Lower leg skin (tissue), 4 donors: ENCODE measurements at places on chromosomes 13 and 19.

DNA sequence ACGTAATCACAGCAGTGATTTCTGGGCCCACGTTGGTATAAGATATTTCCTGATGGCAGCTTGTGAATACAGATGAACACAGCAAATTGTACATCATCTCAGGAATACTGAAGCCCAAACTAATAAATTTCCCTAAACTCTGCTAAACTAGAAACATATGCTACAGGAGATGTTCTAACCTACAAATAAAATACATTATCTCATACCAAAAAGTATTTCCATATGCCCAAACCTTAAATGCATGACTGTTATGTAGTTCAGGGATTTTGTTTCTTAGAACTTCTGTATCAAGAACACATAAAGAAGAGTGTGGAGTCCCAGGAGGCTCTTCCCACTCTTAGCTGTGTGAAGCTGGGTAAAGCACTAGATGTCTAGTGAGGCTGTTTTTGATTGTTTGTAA, 138.4 kb downstream of the RFC3 start:
- no peak for DNase-seq

DNA sequence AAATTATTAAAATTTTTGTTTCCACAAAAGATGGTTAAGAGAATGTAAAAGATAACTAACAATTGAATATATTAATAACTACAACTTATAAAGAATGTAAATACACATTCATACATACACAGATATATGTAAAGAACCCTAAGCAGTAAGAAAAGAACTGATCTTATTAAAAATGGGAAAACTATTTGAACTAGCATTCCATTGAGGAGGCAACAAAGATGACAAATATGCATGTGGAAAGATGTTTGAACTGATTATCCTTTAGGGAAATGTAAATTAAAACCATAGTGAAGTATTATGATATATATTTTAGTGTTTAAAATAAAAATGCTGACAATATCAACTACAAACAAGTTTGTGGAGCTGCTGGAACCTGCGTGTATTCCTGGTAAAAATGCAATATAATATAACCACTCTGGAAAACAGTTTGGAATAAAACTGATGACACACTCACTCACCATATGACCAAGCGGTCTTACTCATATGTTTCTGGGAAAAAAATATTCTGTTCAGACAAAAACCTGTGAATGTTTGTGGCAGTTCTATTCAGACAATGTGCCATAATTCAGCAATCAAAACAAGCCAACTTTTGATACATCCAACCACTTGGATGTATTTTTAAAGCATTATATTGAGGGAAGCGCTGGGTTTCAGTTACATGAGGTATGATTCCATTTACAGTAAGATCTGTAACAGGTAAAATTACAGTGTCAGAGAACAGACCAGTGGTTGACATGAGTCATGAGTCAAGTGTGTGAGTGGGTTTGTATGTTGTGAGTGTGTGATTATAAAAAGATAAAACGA, 694.4 kb upstream of the SLITRK5 start:
- no peak for DNase-seq

GRCh38 chr19:54661846-54662481, 821 bp upstream of the LILRB4 start:
- no peak for DNase-seq

GRCh38 chr13:46698910-46699460, 98.0 kb downstream of the ESD start:
- DNase-seq, result no peak

GRCh38 chr13:24911133-24911908, 147.4 kb downstream of the RNF17 start:
- DNase-seq, result no peak

GRCh38 chr13:27053210-27053884, 118.3 kb downstream of the USP12 start:
- no peak for DNase-seq

DNA sequence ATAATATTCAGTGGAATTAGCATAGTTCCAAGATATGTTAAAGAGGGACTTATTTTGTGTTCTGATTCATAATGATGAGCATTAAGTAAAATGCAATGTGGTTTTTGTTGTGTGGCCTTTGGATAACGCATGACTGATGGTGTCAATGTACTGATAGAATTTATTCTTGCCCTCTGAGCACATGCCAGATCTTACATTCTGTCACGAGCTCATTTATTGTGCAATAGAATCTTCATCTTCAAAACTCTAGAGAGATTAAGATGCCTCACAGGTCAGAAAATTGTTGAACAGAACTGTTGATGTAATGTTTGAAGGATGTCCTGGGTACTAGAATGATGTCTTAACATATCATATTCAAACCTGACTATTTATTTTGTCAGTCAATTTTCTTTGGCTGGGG, 148.0 kb upstream of the HTR2A start:
- DNase-seq, result no peak

GRCh38 chr19:58584498-58585441, 11.6 kb upstream of the MZF1 start:
- DNase-seq, result no peak

GRCh38 chr13:26246154-26246553, 7.8 kb upstream of the CDK8 start:
- no peak for DNase-seq

- no peak for DNase-seq
These were observed 45.6 kb downstream of the TINCR start for GRCh38 chr19:5522106-5522505.

- DNase-seq, result no peak
These were observed 949 bp upstream of the ZNF260 start for GRCh38 chr19:36528921-36529518.

DNA sequence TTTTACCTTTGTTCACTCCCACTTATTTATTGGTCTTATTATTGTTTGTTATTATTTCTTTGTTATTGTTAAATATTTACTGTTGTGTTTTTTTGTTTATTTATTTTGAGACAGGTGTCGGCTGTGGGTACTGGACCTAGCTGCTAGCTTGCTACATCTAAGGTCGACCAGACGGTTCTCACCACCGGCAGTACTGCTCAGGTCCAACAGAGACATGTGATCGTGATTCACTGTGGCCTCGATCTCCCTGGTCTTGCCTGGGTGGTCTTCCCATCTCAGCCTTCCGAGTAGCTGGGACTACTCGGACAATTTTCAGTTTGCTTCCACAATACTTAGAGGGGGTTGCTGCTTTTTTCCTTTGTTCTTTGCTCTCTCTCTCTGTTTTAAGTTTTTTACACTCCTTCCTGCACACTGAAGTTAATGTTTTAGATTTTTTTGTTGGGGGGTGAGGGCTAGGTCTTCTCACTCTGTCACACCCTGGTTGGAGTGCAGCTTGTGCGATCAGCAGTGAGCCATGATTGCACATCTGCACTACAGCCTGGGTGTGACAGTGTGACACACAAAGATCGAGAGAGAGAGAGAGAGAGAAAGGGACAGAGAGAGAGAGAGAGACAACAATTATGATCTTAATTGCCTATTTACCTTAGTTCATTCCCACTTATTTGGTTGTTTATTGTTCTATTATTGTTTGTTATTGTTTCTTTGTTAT, 1432.4 kb downstream of the UQCRFS1 start:
- no peak for DNase-seq

GRCh38 chr19:17737690-17738153, 13.6 kb upstream of the FCHO1 start:
- DNase-seq, result no peak

DNA sequence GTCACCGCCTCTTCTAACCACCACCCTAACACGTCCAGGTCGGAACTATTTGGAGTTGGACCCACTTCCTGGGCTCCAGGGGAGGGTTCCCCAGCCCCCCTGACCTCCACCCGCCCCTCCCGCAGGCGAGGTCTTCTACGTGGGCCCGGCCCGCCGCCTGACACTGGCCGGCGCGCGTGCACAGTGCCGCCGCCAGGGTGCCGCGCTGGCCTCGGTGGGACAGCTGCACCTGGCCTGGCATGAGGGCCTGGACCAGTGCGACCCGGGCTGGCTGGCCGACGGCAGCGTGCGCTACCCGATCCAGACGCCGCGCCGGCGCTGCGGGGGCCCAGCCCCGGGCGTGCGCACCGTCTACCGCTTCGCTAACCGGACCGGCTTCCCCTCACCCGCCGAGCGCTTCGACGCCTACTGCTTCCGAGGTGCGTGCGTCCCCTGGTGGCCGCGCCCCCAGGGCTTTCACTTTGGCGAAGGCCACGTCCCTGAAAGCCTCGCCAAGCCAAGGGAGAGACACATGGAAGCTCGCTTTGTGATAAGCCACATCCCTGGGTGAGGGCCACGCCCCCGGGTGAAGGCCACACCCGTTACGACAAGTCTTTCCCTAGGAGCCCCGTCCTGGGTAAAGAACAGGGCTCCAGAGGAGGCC, 13.2 kb downstream of the NCAN start:
- DNase-seq, result peak; percentile 88

GRCh38 chr19:8398311-8398771, 8.2 kb downstream of the RAB11B start:
- no peak for DNase-seq

DNA sequence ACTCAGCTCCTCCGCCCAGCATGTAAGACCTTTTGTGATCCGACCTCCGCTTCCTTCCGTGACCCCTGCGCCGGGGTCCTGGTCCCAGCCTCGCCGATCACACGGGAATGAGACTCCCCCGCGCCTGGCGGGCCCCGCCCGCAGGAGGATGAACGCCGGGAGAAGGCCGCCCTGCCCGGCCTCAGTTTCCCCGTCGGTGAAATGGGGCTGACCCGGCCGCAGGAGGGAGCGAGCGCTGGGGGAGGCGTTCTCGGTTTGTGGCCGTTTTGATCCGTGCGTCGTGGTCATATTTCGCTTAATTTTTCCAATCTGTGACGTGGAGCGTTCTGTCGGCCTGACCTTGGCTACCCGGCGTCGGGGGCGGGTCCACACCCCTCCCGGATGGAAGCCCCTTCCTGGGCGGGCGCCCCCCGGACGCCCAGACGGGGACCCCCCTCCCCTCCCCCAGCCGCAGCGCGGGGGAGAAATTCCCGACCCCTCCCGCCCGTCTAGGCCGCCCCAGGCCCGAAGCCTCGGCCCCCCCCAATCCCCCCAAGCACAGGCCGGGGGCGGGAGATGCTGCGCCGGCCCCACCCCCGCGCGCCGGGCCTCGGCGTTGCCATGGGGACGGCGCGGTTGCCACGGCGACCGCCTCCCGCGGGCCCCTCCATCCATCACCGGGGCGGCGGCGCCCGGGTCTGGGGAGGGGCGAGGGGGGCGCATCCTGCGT, 11.1 kb downstream of the PALM start:
- DNase-seq, result no peak

GRCh38 chr19:3383121-3383722, 16.8 kb downstream of the NFIC start:
- peak; percentile 21 for DNase-seq

DNA sequence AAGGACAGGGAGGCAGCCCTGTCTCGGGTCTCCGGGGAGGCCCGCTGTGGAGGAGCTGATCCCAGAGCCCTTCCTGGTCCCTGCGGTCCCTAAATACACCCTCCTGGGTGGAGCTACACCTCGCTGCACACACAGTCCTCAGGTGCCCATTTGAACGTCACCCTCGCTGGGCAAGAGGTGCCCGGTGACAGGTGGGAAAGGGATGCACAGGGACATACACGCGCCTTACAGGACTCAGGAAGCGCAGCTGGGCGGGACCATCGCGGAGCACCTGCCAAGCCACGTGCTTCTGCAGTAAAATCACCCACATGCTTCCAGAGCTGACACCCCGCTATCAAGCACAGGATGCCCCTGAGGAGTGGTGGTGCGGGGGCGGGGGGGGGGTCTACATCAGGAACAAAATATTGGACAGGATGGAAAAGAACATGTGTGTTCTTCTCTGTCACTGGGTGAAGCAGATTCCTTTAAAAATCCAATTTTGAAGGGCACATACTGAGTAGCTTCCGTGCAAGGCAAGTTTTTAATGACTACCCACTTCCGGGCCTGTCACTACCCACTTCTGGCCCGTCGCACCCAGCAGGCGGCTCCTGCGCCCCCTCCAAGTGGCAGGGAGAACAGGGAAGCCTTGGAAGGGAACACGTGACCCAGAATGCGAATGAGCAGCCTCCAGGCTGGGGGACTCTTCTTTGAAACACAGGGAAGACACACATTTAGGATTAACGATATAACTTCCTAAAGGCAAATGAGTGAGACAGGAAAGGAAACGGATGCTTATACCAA, 78.9 kb downstream of the COL4A1 start:
- no peak for DNase-seq

GRCh38 chr19:932648-933552, 7.1 kb downstream of the ARID3A start:
- DNase-seq, result peak; percentile 93

GRCh38 chr19:50648659-50649058, 586 bp upstream of the C19orf81 start:
- no peak for DNase-seq

DNA sequence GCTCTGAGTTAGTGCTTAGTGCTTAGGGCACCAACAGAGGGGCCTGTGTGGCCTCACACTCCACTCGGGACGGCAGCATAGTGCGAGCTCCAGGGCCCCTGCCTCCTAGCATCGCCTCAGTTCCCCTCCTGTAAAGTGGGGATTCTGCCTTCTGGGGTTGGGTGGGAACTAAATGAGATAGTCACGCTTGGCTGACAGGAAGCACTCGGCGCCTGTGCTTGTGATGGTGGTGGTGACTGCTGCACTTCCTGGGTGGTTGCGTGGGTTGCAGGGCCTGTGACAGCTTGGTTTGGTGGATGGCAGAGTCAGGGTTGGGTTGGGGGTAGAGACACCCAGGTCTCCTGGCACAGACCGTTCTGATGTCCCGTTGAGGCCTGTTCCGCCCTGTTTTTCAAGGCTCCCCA, 7.7 kb downstream of the PLEKHF1 start:
- peak; percentile 84 for DNase-seq

DNA sequence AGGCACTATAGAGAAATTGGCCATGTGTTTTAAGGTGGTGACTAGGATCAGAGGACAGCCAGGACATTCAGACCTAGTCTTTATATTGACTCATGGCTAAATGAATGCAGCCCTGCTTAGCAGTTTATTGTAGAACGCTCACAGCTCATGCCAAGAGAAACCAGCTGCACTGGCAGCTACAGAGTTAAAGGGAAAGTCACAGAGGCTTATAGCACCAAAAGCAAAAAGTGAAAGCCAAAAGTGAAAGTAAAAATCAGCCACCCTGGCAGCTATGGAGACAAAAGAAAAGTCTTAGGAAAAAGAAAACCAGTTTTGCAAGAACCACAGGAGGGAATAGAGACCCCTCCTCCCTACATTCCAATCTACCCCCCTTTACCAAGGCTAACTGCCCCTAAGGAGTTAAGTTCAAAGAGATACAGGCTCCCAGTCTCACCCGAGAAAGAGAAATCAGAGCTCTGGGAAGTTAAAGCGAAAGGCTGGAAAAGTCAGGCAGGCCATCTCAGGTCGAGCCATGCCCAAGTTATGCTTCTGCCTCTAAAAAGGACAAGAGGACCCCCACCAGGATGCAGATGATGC, 99.0 kb downstream of the ZNF429 start:
- no peak for DNase-seq

DNA sequence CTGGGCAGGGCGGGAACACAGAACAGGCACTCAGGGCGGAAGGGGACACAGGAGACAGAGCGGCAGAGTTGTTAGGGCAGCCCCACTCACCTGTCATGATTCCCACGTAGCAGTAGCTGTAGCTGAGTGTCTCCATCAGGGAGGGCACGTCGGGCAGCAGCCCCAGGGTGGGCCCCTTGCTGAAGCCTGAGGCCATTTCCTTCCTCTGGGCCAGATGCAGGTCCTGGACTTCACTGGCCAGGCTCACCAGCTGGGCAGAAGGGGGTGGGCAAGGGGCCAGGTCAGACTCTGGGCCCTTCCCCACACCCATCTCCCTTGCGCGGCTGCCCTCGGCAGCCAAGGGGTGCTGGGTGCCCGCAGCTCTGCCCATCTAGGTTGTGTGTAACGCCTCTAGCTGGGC, 5.9 kb downstream of the MBOAT7 start:
- no peak for DNase-seq
